Fibroblast of lung (primary cell): ENCODE measurements at places on chromosomes 7 and 10. TPM values are rescaled to one million over a fixed set of nuclear protein-coding genes. Genes with fewer than 3 reads are reported as not detected.

DNA sequence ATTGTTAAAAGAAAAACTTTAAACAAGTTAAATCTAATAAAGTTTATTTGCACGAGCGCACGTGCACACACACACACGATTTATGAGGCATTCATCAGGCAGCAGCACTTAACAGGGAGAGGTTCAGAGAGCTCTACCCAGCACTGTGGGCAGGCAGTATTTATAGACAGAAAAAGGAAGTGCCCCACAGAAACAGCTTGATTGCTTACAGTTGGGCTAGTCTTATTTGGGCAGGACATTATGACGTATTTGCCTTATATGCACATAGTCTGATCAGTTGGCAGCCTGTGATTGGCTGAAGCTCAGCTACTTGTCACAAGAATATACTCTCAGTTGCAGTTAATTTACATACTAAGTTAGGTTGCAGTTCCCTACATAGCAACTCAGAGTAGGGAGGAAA, 1.2 kb upstream of the SDHAF3 start:
- DNase-seq: no peak

- peak; percentile 6 for DNase-seq
Measured at GRCh38 chr10:90642650-90643049, 215.2 kb downstream of the HTR7 start.

Gene CRYGN
- total RNA-seq: 0.26 and 0.50 TPM in 2 replicates

DNA sequence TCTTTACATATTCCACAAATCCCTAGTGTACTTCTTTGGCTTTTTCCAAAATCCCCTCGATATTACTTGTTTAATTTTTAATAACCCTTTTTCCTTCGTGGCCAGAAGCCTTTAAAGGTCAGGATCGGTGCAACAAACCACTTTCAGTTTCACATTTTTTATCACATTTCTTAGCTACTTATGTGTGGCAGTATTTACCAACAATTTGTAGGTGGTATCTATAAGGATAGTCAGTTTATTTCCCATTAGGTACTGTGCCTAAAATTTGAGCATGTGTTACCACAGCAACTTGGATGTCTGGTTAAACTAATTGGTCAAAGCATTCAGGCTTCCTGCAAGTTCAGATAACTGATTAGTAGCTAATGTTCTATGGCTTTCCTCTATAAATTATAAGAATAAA, 104.9 kb downstream of the CDK14 start:
- DNase-seq: no peak

GRCh38 chr10:102007796-102008195, 48.2 kb downstream of the ARMH3 start:
- DNase-seq: no peak

- peak; percentile 84 for DNase-seq
Measured at GRCh38 chr7:140876519-140877248, 48.0 kb downstream of the BRAF start.

DNA sequence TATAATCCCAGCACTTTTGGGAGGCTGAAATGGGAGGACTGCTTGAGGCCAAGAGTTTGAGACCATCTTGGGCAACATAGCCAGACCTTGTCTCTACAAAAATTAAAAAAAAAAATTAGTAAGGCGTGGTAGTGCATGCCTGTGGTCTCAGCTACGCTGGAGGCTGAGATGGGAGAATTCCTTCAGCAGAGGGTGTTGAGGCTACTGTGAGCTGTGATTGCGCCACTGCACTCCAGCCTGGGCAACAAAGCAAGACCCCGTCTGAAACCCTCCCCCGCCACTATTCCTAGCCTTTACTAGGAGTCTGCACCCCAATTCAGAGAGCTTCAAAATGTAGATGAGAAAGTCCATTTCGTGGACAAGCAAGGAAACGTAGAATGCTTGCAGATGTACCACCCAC, 95.2 kb downstream of the PRPF18 start:
- DNase-seq: no peak

Gene KLLN
- total RNA-seq: 0.51 and 0.66 TPM in 2 replicates

- DNase-seq: no peak
Measured at GRCh38 chr7:141094336-141095070, 20.6 kb downstream of the TMEM178B start.

GRCh38 chr10:22427101-22427500, 81.8 kb downstream of the SPAG6 start:
- peak; percentile 81 for DNase-seq

Gene ACSM6
- total RNA-seq: not detected in 2 replicates

DNA sequence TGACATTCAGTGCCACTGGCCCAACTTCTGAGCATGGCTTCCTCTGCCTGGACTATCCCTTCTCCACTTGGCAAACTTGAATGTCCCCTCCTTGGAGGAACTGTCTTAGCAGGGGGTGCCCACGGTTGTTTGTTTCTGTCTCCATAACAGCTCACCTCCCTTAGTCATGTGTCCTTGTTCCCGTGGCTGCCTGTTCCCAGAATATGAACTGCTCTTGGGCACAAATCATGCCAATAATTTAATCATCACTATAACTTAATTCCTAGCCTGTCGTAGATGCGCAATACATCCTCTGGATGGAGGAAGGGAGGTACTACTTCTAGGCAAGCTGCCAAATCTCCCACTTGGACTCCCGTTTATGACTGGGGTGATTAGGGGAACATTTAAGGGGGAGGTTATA, 173.1 kb downstream of the MYOF start:
- peak; percentile 51 for DNase-seq

Gene LRIT1
- not detected in 2 replicates for total RNA-seq

DNA sequence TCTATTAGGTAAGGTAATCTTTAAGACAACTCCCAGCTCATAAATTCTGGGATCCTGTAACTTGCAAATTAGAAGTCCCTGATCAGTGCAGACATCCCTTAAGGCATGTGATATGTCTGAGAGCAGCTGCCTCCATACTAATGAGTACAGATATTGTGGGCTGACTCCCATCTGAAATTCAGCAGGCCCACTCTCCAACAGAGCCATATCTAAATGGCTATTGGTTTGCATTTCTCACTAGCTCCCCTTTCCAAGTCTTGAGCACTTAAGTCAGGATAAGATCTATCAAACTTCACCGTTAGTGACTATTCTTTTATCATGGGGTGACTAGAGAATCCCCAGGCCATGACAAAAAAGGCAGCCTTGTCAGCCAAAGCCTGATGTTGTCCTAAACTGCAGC, 785.4 kb downstream of the IPMK start:
- no peak for DNase-seq

DNA sequence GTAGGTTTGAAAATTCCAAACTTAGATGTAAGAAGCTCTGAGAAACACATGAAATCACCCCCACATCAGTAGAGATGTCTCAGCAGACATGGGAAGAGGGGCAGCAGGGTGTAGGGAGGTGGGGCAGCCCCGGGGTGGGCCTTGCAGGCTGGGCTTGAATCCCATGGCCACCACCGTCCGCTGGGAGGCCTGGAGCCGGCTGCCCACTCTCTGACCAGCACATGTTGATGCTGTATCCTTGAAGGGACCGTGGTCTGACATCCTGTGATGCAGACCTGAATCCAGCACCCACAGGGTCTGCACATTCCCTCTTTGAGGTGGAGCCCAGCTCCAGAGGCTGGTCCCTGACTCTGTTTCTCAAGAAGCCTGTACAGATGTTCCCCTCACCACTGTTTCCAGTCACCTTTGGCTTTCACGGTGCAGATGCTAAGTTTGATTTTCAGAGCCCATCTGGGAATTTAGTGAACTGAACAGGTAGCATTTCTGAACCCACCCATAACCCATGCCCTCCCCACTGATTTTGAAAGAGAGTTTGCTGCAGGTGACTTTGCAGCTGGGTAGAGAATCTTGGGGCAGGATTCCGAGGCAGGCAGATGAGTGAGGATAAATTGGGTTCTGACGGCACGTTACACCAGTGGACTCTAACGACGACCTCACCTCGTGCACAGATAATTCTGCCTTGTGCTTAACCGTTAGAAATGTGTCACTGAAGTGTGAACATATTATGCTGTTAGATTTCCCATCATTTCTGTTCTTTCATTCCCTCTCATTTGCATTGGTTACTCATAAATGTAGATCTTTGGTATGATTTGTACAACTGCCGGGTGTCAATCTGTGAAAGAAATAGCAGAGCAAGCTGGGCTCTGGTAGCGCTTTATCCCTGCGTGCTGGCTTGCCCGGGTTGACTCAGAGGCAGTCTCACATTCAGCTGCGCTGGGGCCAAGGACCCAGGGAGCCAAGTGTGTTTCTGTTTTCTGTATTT, 45.7 kb downstream of the IKZF1 start:
- DNase-seq: no peak

Gene ZNF3
- 26.8 and 30.8 TPM in 2 replicates for total RNA-seq

DNA sequence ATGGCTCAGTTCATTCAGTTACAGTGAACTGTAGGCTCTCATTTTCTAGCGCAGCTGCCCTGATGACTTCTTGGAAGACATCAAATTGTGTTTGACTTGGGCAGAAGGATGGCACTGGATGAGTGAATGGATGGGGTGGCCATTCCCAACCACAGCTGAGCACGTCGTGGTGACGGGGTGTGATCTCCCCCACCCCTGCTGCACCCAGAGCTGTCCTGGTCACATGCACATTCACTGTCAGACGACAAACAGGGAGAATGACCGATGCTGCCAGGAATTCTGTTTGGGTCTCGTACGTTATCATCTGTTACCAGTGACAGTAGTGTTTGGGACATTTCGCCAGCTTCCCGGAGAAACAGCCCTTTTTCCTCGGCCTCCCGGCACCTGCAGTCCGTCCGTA, 623.2 kb downstream of the SDK1 start:
- DNase-seq: no peak

- no peak for DNase-seq
Measured at GRCh38 chr10:132450825-132451505, 54.0 kb downstream of the PWWP2B start.

DNA sequence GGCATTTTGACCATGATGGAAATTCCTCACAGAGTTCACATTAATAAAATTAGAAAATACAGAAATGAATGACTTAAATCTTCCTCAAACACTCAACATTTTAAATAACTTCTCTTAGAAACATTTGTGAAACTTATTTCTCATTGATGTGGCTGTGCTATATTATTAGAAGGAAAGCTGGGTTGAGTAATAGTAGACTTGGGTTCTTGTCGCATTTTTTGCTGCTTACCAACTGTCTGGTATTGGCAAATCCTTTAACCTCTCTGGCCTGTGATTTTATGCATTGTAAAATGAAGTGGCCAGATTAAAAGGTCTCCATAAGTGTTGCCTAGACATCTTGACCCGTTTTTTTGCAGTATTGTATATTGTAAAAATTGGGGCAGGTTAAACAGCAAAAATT, 66.5 kb downstream of the VPS50 start:
- peak; percentile 72 for DNase-seq

DNA sequence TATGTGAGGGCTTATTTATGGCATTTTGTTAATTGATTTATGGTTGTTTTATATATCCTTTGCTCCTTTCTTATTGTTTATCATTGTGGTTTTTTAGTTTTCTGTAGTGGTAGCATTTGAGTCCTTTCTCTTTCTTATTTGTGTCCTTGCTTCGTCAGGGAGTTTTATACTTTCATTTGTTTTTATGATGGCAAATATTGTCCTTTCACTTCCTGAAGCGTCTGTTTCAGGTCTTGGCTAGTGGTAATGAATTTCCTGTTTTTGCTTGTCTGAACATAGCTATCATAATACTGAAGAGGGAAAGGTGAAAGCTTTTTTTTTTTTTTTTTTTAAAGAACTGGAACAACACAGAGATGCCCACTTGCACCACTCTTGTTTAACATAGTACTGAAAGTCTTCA, 228.2 kb downstream of the ATRNL1 start:
- DNase-seq: no peak

- DNase-seq: no peak
Measured at GRCh38 chr7:79529881-79530235, 76.4 kb upstream of the MAGI2 start.

- peak; percentile 4 for DNase-seq
Measured at GRCh38 chr10:25176421-25176968, 1.7 kb downstream of the GPR158 start.

GRCh38 chr7:22934473-22935065, 79.4 kb downstream of the HYCC1 start:
- peak; percentile 86 for DNase-seq

DNA sequence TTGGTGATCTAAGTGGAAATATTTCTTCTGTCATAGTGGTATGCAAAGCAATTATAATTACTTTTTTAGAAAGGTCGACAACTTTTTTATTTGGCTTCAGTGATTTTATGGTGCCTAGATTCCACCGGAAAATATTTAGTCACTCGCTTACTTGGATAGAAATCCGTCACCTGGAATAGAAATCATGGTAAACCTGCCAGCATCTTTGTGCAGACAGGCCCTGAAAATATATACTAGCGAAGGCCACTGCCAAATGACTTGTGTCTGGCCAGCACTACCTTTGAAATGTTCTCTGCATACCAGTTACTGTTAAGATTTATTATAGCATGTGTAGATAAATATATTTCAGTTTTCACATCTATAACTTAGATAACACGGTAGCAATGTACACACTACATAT, 226.4 kb downstream of the AGMO start:
- DNase-seq: no peak

Gene GRID1
- total RNA-seq: 0.33 and 0.51 TPM in 2 replicates

GRCh38 chr10:78405231-78405630, 371.6 kb downstream of the RPS24 start:
- peak; percentile 20 for DNase-seq

DNA sequence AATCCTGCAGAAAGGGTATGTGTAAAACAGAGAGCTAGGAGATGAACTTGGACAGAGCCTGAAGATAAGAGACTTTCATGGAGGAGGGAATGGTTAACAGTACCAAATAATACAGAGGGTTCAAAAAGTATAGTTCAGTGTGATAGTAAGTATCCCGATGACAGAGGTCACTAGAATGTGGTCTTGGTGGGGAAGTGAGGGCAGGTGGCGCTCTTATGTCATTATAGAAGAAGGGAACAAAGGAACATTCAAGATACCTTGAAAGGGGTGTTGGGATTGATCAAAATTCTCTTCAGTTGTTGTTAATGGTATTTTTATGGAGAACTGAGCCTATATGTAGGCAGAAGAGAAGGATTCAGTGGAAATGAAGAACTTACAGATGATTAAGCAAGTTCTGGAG, 312.5 kb downstream of the SUGCT start:
- DNase-seq: no peak

Gene UCMA
- total RNA-seq: not detected in 2 replicates

Gene STK31
- under 0.01 and 0.17 TPM in 2 replicates for total RNA-seq

DNA sequence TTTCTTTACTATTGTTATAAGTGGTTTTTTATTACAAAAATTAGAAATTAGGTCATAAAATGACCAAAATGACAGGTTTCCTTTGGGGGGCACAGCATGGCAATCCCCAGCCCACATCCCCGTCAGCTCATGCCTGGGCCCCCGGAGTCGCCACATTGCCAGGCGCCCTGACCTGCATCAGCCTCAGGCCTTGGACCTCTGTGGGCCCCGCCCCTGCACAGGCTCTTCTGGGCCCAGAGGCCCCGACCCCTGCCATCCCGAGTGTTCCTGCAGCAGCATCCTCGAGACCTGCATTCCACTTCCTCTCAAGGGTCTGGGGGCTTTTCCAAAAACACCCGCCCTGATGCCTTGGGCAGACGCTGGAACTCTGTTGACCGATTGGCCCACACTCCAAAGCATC, 391.1 kb upstream of the MGMT start:
- DNase-seq: no peak
